ENCODE measurements at places on chromosomes 4 and X.
A peak's percentile ranks its signal among the peaks of the same experiment; 100 is the strongest.

GRCh38 chr4:98631506-98631905, 26.9 kb downstream of the TSPAN5 start:
- no peak for DNase-seq

- no peak for DNase-seq
Measured at GRCh38 chr4:71775449-71775848, 8.4 kb downstream of the GC start.

DNA sequence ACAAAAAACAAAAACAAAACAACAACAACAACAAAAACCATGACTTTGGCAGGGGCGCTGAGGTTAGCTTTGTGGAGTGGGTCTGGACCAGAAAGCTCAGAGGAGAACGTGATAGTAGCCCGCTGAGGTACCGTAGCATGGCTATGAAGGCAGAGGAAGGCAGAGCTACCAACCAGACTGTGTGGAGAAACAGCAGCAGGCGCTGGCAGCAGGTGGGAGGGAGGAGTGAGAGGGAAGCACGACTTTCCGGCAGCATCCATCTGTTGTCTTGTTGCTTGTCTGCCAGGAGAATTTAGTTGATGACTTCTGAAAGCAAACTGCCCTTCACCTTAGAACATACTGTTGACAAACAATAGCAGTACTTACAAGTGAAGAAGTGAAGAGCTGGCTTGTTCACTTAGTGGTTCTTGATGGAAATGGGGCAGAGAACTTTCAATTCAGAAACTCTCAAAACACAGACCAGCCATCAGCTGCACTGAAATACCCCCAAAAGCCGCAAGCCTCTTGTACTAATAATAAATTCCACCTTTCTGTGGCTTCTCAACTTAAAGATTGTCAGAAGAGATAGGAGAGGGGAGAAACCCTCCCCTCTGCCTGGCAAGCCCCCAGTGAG, 447.2 kb downstream of the SLITRK2 start:
- DNase-seq, result no peak

- DNase-seq, result no peak
Measured at GRCh38 chr4:41683326-41683725, 65.2 kb downstream of the PHOX2B start.

DNA sequence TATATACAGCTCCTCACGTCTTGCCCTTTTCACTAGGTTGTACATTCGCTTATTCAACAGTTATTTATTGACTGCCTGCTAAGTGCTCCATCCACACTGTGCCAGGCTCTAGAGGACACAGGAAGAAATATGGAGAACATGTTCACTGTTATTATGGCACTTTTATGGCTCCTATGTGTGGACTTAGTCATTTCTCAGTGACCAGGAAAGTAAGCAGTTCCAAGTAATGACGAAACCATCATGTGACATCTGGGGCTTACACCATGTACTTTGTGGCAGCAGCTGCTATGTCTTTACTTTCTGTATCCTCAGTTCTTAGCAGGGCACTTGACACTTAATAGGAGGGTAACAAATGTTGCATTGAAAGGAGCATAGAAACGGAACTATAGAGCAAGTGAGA, 278.0 kb downstream of the ANK2 start:
- no peak for DNase-seq

DNA sequence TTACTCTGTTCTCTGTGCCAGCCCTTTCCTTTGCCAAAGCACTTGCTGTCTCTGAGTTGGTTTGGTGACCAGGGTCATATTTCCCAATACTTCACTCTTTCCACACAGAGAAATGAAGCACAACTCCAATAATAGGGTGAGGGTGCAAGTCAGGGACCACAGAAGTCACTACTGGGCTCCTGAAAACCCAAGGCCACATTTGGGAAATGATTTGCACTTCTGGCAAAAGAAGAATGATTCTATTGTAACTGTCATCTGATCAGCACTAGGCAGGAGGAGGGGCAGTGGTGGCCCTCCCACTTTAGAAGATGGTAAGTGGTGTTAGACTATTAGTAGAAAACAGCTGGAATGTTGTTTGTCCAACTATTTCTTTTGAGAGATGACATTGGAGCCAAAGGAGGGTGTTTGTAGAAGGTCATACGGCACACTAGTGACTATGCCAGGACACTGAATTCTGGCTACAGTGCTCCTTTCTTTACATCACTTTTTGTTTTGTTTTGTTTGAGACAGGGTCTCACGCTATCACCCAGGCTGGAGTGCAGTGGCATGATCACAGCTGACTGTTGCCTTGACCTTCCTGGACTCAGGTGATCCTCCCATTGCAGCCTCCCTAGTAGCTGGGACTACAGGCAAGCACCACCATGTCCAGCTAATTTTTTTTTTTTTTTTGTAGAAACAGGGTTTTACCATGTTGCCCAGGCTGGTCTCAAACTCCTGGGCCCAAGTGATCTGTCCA, 10.8 kb upstream of the HADH start:
- no peak for DNase-seq

DNA sequence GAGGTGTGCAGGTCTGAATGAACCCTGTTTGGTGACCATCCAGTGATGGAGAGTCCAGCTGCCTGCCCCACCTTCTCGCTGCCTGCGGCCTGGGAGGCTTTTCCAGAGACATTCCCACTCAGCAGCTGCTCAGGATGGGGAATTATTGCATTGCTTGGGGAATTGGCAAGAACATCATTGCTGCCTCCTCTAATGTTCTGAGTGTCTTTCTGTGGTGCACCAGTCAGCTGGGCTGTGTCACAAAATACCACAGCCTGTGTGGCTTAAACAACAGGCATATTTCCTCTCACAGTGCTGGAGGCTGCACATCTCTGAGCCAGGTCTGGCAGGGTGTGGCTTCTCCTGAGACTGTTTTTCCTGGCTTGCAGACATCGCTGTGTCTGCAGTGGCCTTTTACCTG, 86.8 kb upstream of the AFAP1 start:
- no peak for DNase-seq

GRCh38 chr4:186335793-186336192, 69.8 kb downstream of the F11 start:
- DNase-seq, result no peak

GRCh38 chr4:26476545-26476944, 13.7 kb downstream of the CCKAR start:
- no peak for DNase-seq

DNA sequence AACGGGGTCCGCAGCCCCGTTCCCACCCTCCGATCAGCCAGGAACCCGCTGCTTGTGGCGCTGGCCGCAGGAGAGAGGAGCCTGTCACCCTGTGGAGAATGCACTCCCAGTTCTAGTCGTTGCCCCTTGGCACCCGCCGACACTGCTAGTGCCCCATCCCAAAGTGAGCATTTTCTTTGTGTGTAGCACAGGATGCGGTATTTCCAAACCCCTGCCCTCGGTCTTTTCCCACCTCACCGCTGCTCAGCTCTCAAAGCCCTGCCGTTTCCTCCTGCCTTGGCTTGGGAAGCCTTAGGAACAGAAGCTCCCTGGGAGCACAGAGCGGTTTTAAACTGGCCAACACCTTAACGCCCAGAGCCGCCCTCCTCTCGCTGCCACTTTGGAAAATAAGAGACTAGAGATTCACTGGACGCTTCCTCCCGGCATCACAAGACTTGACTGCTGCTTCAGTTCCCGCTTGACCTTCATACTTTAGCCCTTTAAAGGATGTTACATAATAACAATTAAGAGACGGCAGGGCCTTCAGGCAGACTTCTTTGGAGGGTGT, 772 bp downstream of the CYP4V2 start:
- peak; percentile 12 for DNase-seq

DNA sequence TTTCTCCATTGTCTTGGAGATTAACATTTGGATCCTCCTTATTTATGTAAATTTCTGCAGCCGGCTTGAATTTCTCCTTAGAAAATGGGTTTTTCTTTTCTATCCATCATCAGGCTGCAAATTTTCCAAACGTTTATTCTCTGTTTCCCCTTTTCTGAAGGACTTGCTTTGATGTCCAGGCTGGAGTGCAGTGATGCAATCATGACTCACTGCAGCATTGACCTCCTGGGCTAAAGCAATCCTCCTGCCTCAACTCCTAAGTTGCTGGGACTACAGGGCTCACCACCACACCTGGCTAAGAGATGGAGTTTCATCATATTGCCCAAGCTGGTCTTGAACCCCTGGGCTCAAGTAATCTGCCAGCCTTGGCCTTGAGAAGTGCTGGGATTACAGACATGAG, 144.0 kb upstream of the ZXDB start:
- no peak for DNase-seq

- DNase-seq, result no peak
Measured at GRCh38 chr4:113003841-113004240, 45.6 kb upstream of the ANK2 start.

DNA sequence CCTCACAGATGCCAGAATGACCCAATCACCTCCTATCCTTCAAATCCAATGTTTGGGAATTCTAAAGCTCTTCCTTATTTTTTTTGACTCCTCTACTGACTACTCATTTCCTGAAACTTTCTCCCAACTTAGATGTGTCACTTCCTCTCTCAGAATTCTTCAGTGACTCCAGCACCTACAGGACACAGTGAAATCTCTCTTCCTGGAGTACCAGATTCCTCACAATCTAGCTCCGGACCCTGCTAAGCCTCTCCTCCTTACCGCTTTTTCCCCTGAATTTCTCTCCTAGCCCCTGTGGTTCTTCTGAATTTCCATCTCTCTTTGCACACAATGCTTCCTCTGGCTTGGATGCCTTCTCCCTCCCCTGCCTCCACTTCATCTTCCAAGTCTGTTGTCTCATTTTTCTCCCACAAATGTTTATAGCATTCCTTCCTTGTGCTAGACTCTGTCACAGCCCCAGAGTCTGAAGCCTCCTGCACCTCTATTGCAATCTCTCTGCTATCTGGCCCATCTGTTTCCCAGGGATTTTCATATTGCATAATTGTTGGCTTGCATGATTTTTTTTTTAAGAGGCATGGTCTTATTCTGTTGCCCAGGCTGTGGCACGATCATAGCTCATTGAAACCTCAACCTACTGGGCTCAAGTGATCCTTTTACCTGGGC, 80.1 kb downstream of the ANAPC4 start:
- no peak for DNase-seq

GRCh38 chr4:15562114-15562513, 92.4 kb downstream of the CC2D2A start:
- no peak for DNase-seq

- DNase-seq, result no peak
Measured at GRCh38 chr4:8653326-8654000, 60.9 kb downstream of the CPZ start.

DNA sequence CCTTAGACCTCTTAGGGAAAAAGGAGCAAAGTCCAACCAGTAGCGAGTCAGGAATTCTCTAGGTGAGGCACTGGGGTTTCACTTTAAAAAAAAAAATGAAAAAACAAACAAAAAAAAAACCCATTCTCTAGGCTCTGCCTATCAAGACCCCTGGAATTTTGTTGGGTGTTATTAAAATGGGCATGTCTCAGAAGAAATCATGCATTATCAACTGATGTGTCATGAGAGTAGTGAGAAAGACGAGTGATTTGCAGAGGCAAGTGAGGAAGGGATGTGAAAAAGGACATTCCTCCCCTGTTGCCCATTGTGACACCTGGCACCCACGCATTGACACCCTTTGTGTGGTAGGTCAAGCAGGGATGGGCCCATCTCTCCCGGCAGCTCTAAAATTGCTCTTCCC, 78.9 kb downstream of the AASDH start:
- DNase-seq, result no peak

- no peak for DNase-seq
Measured at GRCh38 chr4:2820216-2820982, 23.2 kb upstream of the ADD1 start.

- no peak for DNase-seq
Measured at GRCh38 chr4:108902769-108903168, 139.9 kb upstream of the ETNPPL start.

DNA sequence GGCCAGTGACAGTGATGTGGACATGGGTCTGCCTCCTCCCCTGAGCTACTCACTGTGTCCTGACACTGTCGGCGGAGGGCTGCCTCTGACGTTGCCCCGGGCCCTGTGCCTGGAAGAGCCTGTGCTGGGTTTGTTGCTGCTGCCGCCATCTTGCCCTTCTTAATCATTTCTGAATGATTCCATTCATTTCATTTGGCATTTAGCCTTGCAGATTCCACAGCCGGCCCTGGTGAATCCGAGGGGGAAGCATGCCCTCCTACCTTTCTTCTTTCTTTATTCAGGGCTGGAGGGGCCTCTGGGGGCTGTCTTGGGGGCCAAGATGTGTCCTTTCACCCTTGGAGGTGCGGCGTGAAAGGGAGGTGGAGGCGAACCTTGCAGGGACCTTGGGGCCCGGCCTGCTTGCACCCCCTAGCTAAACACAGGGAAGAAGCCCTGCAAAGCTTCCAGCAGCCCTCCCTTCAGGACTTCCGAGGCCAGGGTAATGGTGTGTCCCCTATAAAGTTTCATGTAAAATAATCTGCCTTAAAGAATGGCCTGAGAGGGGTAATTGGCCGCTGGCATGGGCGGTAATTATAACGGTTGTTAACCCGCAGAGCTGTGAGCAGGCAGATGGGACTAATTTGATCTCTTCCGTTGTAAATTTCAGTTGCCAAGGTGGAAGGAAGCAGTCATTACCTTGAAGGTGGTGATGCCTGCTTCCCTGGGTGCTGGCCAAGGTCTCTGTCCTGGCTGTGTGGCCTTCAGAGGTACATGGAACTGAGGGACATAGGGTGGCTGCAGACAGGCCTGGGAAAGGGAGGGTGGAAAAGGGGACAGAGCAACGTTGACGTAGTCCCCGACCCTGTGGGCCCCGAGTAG, 92.3 kb downstream of the PSAPL1 start:
- no peak for DNase-seq

- DNase-seq, result no peak
Measured at GRCh38 chr4:105092768-105093167, 53.9 kb upstream of the TET2 start.

DNA sequence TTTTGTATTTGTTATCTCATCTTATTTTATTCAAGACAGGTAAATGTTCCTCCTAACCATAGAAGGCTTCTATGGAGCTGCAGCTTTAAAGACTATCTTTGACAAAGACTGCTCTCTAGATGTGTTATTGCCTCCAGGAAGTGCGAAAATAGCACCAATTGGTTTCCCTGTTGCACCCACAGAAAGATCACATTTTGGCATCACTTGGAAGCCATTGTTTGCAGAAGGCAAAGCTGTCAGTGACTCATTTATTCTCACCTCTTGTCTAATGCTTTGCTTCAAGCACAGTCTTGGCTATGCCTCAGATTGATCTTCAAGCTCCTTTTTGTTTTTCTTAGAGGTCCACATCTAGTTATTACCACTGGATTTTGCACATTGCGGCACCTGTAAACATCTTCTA, 150.3 kb downstream of the PCDH7 start:
- DNase-seq, result no peak

DNA sequence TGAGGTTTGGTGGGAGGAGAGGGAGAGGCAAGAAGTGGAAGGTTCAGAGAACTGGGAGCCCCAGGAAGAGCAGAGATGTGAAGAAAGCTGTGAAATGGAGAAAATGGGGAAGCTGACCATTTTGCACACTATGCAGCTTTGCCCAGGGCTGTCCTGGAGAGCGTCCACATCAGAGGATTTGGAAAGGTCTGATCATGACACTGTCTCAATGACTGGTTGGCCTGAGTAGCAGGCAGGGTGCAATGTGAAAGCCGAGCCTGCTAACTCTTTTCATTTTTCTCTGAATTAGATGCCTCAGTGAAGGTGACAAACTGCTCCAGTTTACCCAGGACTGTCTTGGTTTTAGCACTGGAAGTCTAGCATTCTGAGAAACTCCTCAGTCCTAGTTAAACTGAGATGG, 330.1 kb upstream of the RPS6KA3 start:
- no peak for DNase-seq

- DNase-seq, result no peak
Measured at GRCh38 chr4:40713798-40714197, 36.0 kb upstream of the NSUN7 start.
